ENCODE measurements at places on chromosomes 4 and X.

DNA sequence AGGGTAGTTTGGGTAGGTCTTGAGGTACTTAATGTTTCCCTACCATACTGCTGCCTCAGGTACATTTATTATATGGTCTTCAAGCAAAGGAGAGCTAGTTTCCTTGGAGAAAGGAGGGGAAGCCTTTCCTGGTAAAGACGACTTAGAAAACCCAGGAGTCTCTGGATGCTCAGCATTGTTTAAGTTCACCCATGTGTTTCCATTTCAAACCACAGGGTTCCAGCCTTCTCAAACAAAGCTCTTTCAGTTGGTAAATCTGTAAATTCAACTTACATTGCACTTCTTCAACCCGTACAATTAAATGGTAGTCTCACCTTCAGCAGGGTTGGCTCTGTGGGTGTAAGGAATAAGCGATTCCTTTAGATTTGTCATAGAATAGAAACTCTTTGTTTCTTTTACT is 111.9 kb upstream of the UNC5C start:
- no peak for DNase-seq

DNA sequence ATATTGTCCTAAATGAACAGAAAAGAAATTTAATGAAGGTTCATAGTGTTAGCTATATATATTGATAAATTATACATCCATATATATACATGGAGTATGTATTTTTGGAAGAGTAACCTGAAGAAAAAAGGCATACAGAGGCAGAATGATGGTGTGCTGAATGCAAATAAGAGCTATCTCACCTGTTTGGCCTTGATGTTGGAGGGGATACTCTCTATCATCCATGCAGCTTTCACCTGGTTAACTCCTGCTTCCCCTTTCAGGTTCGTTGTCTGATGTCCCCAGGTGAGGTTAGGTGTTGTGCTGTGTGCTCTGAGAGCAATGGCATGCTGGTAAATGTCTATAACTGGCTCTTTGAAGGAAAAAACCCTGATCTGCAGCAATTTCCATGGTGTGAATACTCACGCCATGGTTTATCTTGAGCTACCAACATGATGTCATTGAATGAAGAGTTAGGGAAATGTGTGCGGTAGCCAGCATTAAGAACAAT is 31.8 kb upstream of the SPP1 start:
- DNase-seq = no peak

DNA sequence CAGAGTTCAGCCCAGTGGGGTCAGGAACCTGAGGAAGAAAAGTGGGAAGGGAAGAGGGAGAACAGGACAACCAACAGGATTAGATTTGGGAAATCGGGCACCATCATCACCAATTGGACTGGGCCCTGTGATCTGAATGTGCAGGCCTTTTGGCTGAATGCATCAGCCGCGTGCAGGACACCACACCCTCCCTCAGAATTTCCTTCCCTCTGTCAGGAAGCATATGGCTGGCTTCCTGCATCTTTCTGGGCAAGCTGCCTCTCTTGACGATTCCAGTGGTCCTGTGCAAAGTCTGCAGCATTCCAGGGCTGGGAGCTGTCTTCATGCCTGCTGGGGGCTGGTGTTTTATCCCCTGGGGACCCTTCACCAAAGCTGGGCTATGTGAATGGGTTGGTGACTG is 16.4 kb downstream of the MAGEA4 start:
- DNase-seq = no peak

DNA sequence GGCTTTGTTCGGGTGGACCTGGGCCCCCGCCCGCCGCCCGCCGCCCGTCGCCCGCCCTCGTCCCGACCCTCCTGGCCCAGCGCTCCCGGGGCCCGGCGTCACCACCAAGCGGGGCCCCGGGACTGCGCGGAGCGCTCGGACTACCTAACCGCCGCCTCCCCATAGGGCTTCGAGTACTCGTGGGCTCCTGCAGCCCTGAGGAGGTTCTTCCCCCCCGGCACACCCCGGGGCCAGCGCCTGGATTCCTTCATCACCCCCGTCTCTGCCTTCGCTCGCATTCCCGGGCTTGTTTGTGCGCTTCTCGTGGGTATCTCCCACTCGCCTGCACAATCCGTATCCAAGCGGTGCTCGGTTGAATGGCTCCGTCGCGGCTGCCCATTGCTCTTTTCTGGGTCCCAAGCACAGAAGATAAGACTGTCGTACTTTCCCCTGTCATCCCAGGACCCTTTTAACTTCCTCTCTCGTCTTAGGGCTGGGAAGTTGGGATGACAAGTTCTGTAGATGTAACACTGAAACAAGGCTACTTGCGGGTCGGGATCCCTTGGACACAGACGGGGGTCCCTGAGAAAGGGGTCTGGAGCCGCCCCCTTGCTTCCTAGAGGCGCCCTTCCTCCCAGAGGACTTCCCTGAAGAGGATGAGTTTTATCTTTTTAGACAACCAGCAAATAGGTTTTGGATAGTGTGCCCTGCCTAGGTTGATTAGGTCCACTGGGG is 565 bp downstream of the MOB1B start:
- no peak for DNase-seq

DNA sequence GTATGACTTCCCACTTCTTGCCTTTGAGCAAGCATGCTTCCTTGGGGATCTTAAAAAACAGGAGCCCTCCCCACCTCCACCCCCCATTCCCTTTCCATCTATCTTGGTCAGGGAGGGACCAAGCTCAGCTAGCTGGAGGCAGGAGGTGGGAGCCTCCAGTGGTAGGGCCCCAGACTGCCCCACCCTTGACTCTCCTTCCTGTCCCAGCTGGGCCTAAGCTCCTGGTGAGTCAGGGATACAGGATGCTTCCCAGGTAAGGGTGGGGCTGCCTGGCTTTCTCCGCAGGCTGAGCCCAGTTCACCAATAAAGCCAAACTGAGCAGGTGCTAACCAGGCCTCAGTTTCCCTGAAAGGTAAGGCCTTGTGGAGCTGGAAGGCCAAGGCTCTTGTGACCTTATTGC is 15.2 kb downstream of the EFNB1 start:
- DNase-seq = no peak

GRCh38 chr4:108426493-108426892 is 193.9 kb upstream of the RPL34 start:
- no peak for DNase-seq

- no peak for DNase-seq
Measured at GRCh38 chrX:100341142-100341510, 68.9 kb downstream of the PCDH19 start.

GRCh38 chrX:15014281-15014680 is 141.1 kb downstream of the MOSPD2 start:
- no peak for DNase-seq

DNA sequence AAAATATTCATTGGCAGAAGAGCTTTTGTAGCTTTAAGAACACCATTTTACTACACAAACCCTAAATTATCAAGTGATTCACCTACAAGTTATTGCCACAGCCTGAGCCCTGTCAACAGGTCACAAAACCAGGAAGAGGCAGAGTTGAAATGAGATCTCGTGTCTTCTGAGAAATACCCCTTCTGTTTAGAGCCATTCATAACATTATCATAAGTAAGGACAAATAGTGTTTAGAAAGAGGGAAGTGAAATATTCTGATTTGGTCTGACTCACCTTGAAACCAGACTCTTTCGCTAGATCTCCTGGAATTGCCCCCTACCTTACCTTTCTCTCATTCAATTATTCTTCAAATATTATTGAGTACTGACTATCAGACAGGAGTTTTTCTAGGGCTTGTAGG is 5.9 kb downstream of the ETDB start:
- DNase-seq = no peak

GRCh38 chr4:176036585-176037205 is 28.9 kb upstream of the WDR17 start:
- no peak for DNase-seq

DNA sequence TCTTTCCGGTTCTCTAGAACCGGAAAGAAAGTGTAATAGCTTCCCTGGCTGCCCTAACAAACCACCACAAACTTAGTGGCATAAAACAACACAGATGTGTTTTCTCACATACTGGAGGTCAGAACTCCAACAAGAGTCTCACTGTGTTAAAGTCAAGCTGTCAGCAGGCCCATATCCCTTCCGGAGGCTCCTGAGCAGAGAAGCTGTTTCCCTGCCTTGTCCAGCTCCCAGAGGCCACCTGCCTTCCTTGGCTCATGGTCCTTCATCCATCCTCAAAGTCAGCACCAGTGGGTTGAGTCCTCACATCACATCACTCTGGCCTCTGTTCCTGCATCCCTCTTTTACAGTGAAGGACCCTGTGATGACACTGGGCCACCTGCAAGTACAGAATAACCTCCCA is 49.8 kb upstream of the HMX1 start:
- DNase-seq = no peak

- no peak for DNase-seq
Measured at GRCh38 chr4:73197220-73197619, 61.4 kb downstream of the ANKRD17 start.

GRCh38 chrX:9670136-9670814 is 95.4 kb downstream of the GPR143 start:
- DNase-seq = peak; percentile 82

GRCh38 chr4:166896254-166896653 is 338.0 kb downstream of the SPOCK3 start:
- no peak for DNase-seq

DNA sequence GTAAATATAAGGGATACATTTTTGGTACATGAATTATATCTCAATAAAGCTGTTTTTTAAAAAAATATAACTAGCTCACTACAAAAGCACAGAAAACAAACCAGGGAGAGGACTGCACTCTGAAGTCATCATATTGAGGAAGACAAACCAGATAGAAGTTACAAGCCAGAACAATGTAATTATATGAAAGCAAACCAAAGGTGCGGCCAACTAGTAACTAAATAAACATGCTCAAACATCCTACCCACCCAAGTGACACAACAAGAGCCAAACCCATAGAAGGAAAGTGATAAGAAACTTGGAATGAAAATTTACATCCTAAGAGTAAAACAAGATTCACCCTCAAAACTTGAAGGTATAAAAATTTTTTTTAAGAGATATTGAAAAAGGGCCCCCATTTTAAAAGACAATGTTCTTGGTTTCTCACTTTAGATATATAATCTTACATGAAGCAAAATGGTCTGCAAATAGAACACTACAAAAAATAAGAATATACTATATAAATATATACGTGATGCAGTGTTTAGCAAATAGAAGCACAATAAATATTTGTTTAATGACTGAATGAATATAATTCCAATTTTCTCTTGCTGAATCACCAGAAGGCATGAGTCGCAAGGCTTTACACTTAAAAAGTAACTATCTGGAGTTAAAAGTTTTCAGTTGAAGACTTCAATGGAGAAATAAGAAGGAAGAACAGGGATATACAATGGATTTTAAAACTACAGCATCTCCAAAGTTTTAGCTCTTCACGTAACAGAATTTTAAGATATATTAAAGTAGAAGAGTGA is 4.0 kb upstream of the SH3D19 start:
- DNase-seq = no peak

DNA sequence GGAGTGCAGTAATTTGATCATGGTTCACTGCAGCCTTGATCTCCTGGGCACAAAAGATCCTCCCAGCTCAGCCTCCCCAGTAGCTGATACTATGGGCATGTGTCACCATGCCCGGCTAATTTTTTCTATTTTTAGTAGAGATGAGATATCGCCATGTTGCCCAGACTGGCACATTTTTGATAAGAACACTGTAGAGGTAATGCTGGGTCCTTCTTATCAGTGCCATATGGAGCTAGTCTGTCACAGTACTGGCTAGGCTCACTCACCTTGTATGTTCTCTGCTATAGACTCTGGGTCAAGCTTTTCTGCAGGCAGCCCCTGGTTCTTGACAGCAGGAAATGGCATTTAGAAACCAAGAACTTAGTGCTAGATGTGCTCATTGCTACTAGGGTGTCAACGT is 53.9 kb downstream of the BCOR start:
- DNase-seq = no peak

DNA sequence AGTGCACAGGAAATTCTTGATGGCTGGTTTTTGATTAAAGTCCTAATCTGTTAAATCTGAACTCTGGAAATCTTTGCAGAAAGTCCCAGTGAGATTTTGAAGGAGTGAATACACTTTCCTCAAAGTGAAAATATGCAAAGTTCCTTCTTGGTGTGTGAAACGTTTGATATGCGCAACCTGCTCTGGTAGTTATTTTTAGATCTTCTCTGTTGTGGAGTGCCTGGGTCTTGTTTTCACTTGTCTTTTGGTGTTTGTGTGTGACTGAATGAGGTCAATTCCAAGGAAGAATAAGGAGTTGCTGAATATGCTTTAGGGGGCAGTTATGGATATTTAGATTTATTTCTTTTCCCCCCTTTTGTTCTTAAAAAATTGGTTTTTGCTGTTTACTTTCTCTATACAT is 41.7 kb downstream of the SCML1 start:
- no peak for DNase-seq

GRCh38 chr4:139776235-139776634 is 110.6 kb downstream of the MGST2 start:
- no peak for DNase-seq

DNA sequence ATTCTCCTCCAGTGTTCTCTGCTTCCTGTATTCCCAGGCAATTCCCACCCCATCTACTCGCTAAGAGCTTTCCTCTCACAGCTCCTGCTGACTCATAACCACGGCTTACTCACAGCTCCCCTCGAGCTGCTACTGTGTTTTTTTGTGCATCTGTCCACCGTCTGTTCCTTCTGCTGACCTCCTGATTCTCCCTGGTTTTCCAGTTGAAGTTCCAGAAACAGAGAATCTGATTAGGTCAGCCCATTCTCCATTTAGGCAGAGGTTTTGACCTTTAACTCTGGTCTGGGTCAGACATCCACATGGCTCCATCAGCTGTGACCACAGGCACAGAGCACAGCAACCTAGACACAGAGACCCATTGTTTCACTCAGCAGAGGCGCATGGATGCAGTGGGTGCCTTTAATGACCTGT is 5.5 kb upstream of the SMIM20 start:
- no peak for DNase-seq

GRCh38 chr4:47372561-47372960 is 90.9 kb downstream of the COMMD8 start:
- no peak for DNase-seq

DNA sequence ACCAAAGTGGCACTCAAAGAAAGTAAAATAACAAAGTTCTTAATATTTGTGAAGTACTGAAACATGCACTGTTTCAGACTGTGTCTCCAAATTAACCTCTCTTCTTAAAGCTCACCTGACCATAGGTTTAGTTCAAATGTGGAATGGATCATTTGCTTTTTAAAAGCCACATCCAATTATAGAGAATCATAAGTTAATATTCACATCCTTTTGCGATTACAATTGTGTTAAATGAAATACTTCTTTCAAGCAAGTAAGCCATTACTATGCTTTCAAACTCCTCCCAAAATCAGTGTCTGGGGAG is 95.3 kb upstream of the PTPN13 start:
- no peak for DNase-seq
